ENCODE measurements at places on chromosomes 11 and 22.

DNA sequence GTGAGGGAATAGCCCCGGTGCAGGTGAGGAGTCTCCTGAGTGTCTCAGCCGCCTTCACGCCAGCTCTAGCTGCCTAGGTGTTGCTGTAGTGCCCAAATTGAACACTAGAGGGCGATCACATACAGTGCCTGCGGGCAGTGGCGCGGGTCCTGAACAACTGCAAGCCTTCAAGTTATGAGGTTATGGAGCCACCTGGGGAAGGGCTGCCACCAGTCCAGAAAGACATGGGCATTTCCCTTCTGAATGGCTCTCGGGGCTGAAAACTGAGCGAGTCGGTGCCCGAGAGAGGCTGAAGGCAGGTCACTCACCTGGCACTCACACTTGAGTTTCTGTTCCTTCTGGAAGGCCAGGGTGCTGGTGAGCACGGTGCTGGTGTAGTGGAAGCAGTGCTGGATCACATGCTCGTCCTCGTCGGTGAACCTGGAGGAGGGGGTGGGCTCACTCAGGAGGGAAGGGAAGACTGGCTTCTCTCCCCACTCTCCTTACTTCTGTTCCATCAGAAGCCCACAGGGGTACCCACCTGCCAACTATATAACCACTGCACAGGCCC lies 88.4 kb downstream of the PDE2A start:
- DNase-seq, result peak; percentile 47

DNA sequence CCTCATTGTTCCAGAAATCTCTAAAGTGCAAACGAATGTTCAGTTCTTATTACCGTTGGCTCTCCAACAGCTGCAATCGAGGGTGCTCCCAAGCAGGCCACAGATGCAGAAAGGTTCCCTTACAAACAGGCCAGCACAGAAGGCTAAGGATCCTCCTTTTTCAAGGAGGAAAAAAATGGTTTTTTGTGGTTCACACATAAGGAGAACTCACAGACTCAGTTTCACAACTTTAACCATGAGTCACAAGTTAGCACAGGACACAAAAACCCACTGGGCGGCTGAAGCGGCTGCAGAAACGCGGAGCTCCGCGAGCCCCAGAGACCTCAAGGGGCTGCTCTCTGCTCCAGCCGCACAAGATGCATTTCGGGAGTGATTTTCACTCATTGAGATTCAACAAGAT lies 98.2 kb upstream of the PRR5 start:
- DNase-seq, result no peak

DNA sequence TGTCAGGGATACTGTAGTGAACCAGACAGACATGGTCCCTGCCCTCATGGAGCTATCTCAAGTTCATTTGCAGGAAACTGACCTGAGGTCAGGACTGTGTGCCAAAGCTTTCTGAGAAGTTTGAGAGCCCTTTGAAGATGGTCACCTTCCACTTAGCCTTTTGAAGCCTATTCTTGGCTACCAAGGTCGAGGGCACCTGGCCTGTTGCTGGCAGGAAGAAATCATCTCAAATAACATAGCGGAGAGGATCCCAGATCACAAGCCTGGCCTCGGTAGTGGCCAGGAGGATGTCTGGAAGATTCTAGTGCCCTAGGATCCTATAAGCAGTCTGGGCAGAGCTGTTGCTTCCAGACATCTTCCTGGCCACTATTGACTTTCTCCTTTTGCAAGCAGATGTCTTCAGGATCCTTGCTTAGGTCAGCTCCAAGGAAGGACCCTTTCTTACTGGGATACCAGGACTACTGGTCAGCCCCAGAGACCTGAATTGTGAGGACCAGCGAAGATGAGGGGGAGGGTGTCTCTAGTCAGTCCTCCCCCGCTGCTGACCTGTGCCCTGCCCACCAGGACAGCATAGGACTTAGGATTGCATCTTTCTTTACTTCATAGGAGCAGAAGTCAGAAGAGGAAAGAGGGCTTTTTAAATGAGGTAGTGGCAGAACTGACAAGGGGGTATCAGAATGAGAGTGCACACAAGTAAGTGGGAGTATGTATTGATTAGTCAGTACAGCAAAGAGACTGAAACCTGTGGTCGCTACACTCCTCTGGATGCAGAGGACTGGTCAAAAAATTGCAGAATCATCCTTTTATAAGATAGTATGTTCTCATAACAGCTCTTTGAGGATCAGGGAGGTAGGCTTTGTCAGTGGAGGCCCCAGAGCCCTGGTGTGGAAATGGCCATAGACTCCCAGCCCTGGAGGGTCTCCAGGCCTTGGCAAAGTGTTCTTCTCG lies 94.8 kb downstream of the TEAD1 start:
- DNase-seq, result no peak

- peak; percentile 25 for DNase-seq
Measured at GRCh38 chr11:69509846-69510390, 28.5 kb downstream of the LINC01488 start.

DNA sequence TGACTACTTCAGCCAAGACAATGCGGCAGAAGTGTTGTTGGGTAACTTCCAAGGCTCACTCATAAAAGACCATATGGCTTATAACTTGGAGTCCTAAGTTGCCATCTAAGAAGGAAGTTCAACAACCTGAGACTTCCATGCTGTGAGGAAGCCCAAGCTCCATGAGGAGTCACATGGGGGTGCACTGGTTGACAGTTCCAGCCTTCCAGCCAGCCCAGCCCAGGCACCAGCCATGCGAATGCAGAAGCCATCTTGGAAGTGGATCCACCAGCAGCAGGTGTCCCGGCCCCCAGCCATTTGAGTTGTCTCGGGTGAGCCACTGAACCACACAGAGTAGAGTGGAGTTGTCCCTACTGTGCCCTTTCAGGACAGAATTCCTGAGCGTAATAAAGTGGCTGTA lies 32.8 kb upstream of the WNT7B start:
- peak; percentile 53 for DNase-seq

Measured in RWPE2 (cell line).